Fibroblast of skin of right biceps (primary cell): ENCODE measurements at places on chromosomes 6 and 20.

GRCh38 chr6:96837081-96837971 lies at the start of gene GPR63:
GPR63 (minus strand) TSS chr6:96837477; CDS start chr6:96799731, 37,746 bp downstream.
- DNase-seq: peak; percentile 87

GRCh38 chr6:75489025-75489424 lies 4.6 kb downstream of the FILIP1 start:
- DNase-seq: peak; percentile 52

DNA sequence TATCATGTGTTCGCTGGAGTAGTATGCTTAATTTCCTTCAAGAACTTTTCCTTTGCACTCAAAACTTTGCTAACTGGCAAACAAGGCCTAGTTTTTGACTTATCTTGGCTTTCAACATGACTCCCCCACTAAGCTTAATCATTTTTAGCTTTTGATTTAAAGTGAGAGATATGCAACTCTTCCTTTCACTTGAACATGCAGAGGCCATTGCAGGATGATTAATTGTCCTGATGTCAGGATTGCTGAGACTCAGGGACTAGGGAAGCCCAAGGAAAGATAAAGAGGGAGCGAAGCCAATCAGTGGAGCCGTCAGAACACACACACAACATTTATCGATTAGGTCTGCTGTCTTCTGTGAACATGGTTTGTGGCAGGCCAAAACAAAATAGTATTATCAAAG lies 491.4 kb downstream of the CBLN4 start:
- DNase-seq: no peak

DNA sequence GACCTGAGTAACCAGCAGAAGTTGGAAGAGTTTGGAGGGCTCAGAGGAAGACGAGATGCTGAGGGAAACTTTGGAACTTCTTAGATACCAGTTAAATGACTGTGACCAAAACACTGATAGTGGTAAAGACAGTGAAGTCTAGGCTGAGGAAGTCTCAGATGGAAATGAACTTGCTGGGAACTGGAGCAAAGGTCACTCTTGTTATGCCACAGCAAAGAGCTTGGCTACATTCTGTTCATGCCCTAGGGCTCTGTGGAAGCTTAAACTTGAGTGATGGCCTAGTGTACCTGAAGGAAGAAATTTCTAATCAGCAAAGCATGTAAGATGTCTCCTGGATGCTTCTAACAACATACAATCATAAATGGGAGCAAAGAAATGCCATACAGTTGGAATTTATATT lies 24.7 kb downstream of the WDR27 start:
- DNase-seq: no peak

GRCh38 chr6:158780246-158780884 lies 38.8 kb downstream of the EZR start:
- DNase-seq: no peak

GRCh38 chr6:158785036-158785435 lies 34.1 kb downstream of the EZR start:
- no peak for DNase-seq

DNA sequence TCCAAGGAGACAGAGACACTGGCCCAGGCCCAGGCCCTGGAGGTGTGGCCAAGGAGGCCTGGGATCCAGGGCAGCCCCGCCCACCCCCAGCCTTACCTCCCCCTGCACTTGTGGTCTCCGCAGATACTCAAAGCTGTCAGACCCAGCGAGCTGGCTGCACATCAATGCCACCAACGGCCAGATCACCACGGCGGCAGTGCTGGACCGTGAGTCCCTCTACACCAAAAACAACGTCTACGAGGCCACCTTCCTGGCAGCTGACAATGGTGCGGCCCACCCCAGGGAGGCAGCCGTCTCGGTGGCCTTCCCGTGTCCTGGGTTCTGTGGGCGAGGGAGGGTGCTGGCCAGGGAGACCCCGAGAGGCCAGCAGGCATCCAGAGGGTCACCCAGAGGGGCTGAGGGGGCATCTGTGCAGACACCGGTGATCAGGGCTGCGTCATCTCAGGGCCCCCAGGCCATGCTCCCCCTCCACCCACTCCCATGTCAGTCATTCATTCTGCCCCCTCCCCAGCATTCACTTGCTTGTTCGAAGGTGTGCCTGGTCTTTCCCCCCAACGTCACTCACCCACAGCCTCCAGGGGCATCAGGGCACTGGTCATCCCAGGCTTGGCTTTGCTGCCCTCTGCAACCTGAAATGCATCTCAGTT lies 141.3 kb downstream of the TAF4 start:
- no peak for DNase-seq

DNA sequence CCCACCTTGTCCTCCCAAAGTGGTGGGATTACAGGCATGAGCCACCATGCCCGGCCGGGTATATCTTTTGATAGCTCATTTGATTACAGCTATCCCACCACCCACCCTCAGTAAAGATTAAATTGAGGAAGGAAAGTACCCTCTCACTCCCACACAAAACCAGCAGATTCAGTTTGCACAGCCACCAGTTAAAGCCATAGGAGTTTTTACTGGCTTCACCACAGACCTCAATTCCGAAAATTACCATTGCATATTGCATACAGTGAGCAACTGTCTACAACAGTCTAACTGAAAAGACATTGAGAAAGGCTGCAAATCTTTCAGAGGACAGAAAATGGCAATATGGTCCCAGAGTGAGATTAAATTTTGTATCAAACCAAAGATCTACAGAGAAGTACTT lies 34.9 kb downstream of the ESF1 start:
- no peak for DNase-seq

DNA sequence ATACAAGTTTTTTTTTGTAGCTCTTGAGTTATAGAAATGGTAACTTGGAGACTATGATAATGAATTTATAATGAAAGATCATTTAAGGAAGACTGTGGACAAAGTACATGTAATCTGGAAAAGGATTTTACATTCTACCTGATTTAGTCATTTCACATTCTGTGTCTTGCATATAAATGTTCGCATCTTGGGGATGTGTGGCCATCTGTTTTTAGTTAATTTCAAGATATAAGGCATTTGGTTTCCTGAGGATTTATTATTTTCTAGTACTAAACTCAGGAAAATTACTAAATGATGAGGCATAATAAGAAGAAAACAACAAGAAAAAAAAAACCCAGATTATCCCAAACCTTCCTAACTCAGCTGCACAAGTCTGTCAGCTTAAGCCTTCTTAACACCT lies 112.7 kb upstream of the PRL start:
- DNase-seq: peak; percentile 68

DNA sequence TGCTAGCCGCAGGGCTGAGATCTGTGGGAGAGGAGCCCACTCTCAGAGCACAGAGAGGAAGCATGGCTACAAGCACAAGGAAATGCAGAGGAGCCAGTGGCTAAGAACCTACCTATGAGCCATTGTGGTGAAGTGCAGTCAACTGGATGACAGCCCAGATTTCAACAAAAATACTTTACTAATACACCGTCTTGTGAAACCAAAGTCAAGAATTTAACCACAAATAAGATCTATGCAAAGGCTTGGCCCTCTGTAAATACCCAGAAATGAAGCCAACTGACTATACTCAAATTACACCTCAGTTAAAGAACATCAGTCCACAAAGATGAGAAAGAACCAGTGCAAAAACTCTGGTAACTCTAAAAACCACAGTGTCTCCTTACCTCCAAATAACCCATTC lies 40.1 kb upstream of the PTCHD4 start:
- DNase-seq: peak; percentile 64

DNA sequence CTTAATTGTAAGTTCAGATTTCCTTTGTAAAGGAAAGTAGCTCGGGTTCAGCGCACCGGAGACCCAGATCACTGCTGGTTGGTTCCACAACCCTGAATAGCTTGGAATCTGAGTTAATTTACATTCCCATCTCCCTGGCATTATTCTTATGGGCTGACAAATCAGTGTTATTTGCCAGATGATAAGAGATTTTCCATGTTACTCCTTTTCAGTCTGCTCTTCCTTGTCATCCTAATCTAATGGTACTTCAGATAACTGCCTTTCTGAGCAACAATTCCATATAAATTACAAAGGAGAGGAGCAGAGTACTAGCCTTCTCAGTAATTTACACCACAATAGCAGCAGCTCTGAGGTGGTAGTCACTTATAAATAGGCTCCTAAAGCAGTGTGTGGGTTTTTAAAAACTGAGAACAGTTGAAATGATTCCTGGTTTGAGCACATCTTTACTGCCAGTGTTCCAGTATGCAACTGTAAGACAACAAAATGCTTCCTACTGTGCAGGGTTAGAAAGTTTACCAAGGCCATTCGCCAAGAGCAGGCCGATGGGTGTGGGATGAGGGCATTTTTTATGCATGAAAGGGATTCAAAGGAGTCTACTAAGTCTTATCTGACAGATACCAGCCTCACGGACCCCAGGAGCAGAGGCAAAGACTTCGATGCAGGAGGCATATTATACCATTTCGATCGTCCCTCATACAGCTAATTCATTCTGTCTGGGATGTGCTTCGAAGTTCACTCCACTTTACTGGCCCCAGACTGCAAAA lies 89.7 kb downstream of the NDUFAF5 start:
- no peak for DNase-seq

GRCh38 chr6:167678102-167679101 lies 148.3 kb upstream of the AFDN start:
- no peak for DNase-seq

GRCh38 chr6:3138341-3138740 lies 19.0 kb downstream of the TUBB2A start:
- DNase-seq: peak; percentile 49

- peak; percentile 38 for DNase-seq
Measured at GRCh38 chr6:13586603-13587542, 12.5 kb downstream of the SIRT5 start.

DNA sequence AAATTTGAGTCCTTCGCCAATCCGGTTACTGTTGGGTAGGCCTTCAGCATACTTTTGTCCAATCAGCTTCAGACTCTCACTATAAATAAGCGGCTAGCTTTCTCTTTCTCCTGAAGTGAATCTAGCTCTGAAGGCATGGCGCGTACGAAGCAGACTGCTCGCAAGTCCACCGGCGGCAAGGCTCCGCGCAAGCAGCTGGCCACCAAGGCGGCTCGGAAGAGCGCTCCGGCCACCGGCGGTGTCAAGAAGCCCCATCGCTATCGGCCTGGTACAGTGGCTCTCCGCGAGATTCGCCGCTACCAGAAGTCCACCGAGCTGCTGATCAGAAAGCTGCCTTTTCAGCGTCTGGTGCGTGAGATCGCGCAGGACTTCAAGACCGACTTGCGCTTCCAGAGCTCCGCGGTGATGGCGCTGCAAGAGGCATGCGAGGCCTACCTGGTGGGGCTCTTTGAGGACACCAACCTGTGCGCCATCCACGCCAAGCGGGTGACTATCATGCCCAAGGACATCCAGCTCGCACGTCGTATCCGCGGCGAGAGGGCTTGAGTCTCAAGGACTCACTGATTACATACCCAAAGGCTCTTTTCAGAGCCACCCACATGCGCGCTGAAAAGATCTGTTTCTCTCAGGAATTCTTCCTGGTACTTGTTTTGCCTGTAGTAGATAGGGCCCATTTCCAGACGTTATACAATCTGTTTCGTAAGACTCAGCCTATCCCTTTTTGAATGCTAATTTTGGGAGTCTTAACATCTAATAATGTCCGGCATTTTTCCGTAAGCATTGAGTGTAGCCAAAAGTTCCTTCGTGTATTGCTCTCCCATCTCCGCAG lies 102.0 kb downstream of the OR2B2 start:
- peak; percentile 97 for DNase-seq

DNA sequence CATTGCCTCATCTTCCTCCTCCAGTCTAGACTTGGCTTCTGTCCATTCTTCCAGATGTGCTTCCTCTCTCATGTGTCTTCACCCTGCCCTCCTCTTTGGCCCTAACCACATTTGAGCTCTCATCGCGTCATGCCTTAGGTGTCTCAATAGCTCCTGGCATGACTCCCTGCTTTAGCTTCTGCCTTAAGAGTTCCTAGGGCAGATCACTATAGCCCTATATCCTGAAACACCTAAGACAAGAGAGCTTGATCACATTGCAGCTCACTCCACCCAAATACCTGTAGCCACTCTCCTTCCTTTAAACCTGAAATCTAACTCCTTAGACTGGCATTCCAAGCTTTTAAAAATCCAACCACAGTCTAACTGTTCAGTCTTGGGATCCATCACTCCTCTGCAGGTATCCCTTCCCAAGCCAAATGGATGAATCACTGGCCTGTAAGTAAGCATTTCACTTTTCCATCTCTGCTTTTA lies 69.0 kb upstream of the STXBP5 start:
- DNase-seq: peak; percentile 82

GRCh38 chr6:168404560-168404959 lies 36.4 kb upstream of the SMOC2 start:
- DNase-seq: no peak

- DNase-seq: peak; percentile 59
Measured at GRCh38 chr6:52590152-52590891, 13.5 kb upstream of the TRAM2 start.

DNA sequence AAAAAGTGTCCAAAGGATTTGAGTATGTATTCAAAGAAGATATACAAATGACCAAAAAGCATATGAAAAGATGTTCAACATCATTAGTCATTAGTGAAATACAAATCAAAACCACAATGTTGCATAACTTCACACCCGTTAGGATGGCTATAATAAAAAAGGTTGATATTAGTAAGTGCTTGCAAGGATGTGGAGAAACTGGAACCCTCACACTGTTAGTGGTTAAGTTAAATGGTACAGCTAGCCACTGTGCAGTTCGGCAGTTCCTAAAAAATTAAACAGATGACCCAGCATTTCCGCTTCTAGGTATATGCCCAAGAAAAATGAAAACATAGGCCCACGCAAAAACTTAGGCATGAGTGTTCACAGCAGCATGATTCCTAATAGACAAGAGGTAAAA lies 38.6 kb downstream of the IBTK start:
- peak; percentile 1 for DNase-seq

DNA sequence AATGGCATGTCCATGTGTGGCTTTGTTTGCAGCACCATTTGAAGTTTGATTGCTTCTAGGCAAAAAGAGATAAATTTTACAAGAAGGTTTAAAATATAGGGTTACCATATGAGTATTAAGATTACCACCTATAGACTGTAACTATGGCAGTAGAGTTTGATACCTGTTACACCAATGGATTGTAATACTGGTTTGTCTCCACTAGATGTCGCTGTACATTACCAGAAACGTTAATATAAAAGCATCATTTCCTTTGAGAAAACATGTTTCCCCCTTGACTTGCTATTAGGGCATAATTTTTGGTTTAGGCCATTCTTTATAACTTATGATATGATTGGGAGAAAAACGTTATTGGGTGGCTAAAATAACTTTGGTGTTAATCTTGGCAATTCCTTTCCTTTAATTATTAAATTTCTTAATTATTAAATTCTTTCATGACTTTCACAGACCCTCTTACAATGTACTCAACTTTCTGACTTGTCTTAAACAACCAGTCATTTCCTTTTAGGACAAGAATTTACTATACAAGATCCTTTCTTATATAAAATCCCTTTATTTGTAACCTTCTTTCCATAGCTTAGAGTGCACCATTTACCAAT lies 42.8 kb downstream of the HLA-DPB1 start:
- peak; percentile 51 for DNase-seq

DNA sequence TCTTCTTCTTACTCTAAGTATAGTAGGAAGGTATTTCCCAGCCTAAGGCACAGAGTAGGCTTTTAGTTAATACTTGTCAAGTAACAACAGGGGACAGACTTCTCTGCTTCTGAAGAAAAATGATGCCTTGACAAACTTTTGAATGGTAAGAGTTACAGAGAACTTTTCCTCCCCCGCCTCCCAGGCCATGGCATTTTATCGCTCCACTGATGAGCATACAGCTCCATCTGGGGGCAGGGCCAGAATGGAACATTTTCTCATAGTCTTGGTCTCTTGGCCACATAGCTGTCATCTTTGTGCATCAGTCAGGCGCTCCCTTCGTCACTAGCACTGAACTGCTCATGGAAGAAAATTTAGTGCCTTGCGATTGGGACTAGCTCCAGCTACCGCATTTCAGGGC lies 1066.8 kb upstream of the CITED2 start:
- peak; percentile 97 for DNase-seq
